NCI-H2081 treated with DMSO at 0.1 percent for 48 hours (cell line): ENCODE measurements at places on chromosomes 6 and 20.

- no peak for DNase-seq
Observed at GRCh38 chr20:23436681-23437080, 2.8 kb upstream of the CSTL1 start.

- DNase-seq, result no peak
Observed at GRCh38 chr20:5024982-5025381, 23.7 kb upstream of the SLC23A2 start.

DNA sequence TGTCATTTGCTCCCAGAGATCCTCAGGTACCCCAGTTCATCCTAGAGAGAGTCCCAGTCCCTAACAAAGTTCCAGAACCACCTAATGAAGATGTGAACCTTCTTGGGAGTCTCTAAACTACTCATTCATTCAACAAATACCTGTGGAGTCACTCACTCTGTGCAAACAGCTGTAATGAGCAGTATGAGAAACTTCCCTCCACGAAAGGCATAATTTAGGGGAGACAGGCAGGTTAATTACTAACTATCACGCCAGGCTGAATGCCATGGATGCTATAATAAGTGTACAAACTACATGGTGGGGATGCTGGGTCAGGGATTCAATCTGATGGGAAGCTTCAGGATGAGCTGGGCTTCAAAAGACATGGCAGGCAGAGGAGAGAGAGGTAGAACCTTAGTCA lies 70.1 kb upstream of the AFDN start:
- no peak for DNase-seq

DNA sequence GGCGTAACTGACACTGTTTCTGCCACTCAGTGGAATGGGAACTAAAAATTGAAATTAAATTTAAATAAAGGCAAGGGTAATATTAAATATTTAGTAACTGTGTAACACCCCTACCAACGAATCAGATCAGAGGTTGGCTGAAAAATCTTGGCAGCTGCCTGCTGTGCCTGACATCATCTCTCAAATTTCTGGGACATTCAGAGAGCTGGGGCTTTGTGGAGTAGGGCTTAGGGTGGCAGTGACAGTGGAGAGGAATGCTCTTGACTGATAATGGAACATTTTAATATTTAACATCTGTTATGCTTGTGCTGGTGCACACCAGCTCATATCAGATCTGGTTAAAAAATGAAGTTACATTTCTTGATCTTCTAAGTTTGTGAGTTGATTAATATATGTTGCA lies 62.2 kb downstream of the RFPL4B start:
- no peak for DNase-seq
